ENCODE measurements at places on chromosomes 16 and 17.

GRCh38 chr17:44502598-44503146 is 534 bp downstream of the GPATCH8 start:
- DNase-seq: peak; percentile 28

DNA sequence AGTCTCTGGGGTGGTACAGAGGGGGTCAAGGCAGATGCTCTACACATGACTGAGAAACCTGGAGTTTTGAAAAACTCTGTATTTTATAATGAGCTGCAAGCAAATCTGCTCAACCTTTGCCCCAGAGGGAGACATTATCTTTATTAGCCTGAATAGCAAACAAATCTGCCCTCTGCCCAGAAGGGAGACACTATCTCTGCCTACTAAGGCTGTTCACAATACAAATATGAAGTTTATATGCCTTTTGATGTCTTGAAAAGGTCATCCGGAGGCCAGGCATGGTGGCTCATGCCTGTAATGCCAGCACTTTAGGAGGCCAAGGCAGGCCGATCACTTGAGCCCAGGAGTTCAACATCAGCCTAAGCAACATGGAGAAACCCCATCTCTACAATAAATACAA is 11.0 kb upstream of the XYLT1 start:
- peak; percentile 71 for DNase-seq

DNA sequence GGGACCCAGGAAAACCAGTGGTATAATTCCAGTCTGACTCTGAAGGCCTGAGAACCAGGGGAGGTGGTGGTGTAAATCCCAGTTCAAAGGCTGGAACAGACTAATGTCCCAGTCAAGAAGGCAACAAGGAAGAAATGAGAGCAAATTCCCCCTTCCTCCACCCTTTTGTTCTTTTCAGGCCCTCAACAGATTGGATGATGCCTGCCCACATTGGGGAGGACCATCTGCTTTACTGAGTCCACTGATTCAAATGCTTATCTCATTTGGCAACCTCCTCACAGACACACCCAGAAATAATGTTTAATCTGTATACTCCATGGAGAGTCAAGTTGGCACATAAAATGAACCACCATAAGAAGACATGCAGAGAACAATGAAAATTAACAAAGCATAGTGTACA is 61.9 kb upstream of the CRYM start:
- no peak for DNase-seq

GRCh38 chr16:56918467-56919012 is 13.4 kb upstream of the HERPUD1 start:
- no peak for DNase-seq

GRCh38 chr16:11526655-11527350 is 59.9 kb downstream of the LITAF start:
- no peak for DNase-seq

DNA sequence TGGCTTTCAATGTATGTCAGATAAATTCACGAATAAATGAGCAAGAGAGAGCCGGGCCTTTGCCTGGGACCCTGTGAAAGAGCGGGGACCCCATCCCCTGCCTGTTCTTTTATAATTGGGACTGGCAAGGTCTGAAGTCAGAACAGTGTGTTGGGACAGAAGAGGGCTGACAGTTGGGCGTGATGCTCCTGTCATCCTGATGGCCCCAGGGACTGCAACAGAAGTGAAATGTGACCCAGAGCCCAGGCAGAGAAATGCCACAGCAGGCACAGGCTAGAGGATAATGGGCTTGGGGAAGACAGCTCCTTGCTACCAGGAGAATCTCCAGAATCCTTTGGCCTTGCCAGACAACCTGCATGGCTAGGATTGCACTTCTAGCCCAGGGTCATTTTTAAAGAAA is 37.9 kb downstream of the GSG1L start:
- no peak for DNase-seq

- peak; percentile 35 for DNase-seq
These were observed 83.5 kb downstream of the KANSL1 start for GRCh38 chr17:46109603-46110189.

DNA sequence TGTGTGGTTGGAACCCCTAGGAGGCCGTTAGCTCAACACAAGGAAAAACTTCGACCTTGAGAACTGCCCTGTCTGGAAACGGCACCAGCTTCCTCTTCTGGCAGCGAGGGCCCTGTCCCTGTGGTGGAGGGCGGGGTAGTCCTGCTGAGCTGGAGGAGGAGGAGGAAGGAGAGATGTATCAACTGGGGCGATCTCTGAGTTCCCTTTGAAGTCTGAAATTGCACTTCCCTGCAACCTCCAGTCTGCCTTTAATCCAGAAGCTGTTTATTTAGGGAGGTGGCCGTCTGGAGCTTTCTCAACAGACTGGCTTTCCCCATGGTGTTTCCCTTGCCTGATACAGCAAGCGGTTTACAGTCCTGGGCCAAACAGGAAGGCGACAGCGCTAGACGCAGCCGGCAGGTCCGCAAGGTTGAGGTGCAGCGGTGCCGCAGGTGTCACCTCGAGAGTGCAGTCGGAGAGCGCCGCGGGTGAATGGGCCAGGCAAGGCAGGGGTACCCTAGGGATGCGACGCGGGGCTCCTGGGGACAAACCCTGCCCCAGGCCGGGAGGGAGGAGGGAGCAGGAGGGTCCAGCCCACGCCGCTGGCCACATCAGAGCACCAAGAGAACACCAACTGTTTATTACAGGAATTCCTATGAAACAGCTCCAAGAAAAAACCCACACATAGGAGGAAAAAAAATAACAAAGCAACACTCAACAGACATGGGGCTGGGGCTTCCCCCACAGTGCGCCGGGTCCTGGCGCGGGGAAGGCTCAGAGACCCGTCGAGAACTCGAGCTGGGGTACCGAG is 11.4 kb upstream of the MRPS23 start:
- peak; percentile 85 for DNase-seq

Measured in fibroblast of villous mesenchyme (primary cell).